ENCODE measurements at places on chromosomes 13 and 19. TPM values are rescaled to one million over a fixed set of nuclear protein-coding genes. Genes with fewer than 3 reads are reported as not detected.

The KIR2DL4 gene
- not detected for total RNA-seq

The NLRP11 gene
- total RNA-seq: not detected

The RAVER1 gene
- 11.1 TPM for total RNA-seq

DNA sequence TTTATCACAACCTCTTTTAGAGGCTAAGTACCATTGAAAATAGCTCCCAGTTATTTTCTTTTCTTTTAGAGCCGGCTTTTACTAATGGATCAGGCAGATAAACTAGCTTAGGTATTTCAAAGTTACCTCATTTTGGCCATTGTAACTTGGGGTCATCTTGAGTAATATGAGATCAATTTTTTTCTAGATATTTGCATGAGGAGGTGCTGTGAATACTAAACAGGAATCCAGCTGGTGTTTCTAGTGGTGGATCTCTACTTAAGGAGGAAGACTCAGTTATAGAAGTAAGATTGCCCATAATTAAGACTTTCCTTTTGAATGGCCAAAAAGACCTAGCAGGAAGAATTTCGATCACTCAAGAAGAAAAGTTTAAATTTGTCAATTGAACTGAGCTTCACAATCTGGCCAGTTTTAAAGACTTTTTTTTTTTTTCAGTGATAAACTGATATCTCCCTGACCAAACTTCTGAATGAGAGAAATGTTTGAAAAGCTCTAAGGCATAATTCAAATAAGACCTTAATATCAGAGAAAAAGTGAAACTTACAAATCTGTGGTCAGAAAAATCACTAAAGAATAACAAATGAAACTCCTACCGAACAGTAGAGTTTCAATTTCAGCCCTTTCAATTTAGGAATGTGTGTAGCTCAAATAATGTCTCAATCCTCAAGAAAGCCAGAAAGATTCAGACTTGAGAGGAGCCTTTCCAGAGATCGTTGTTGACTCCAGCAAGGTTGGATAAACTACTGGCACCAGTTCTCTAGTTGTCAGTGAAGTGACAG lies 11.6 kb upstream of the NAA16 start:
- DNase-seq: no peak

DNA sequence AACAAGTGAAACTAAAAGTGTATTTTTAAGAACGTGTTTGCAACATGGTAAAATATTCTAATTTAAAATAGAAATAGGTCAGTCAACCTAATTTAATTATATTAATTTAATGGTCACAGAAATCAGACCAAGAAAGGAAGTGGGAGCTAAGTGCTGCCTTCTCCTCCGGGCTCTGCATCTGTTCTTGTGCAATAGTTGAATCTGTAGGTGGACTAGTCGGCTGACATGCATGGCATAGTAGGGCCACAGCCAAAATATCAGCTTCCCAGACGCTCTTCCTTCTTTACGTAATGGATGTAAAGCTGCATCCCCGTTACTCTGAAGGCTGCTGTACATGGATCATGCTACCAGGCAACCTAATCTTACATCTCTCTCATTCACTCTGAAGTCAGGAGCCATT lies 47.3 kb downstream of the COL4A1 start:
- no peak for DNase-seq

Data from left ventricle myocardium inferior (tissue), 1 donor.